ENCODE measurements at places on chromosomes 6 and 20. TPM values are rescaled to one million over a fixed set of nuclear protein-coding genes. Genes with fewer than 3 reads are reported as not detected.

SNRPB gene
- total RNA-seq: 357 TPM

PRKN gene
- 0.25 TPM for total RNA-seq

UST gene
- total RNA-seq: 13.3 TPM

TPX2 gene
- total RNA-seq: 126 TPM

PPP1R3G gene
- 0.07 TPM for total RNA-seq

TRIM40 gene
- not detected for total RNA-seq

WFDC12 gene
- total RNA-seq: 0.18 TPM

TAAR1 gene
- not detected for total RNA-seq

PXDC1 gene
- total RNA-seq: 33.0 TPM

COL19A1 gene
- not detected for total RNA-seq

NNAT gene
- total RNA-seq: 0.54 TPM

All from foreskin keratinocyte (primary cell).